ENCODE measurements at places on chromosomes 1 and 21.
A peak's percentile ranks its signal among the peaks of the same experiment; 100 is the strongest.

DNA sequence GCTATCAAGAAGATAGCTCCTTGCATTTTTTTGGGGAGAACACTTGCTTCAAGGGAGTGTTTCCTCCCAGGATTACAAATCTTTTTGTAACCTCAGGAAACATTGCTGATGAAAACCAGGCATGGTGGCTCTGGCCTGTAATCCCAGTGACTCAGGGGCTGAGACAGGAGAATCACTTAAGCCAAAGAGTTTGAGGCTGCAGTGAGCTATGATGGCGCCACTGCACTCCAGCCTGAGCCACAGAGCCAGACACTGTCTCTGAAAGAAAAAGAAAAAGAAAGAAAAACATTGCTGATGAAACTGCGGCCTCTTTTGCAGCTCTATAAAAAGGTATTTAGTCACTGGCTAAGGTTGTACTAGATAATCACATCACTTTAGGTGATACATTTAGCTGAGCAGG, 7.3 kb downstream of the RNU1-2 start:
- peak; percentile 97 for DNase-seq

DNA sequence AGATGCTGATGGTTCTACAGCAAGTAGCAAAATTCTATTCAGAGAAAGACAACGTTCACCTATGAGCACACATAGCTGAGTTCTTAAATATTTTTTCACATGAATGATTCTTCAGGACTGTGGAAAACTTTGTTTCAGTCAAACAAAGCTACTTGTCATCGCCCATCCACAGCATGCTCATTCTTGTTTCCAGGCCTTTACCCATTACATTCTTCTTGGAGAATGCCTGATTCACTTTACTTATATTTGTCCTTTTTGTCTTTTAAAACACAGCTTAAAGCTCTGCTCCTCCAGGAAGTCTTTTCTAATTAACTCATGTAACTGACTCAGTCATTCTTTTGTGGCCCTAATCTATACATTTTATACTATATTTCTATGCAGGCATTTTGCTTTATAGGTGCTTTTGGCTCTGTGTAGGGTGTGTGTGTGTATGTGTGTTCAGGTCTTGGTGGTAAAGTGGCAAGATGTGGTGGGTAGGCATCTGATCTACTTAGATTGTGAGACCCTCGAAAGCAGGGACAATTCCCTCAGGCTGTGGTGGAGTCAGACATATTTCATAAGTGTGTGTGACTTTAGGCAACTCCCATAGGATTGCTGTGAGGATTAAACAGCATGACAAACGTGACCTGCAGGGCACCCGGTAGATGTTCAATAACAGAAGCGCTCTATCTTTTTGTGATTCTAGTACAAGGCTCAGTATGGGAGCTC, 11.8 kb upstream of the MARK1 start:
- peak; percentile 62 for DNase-seq

DNA sequence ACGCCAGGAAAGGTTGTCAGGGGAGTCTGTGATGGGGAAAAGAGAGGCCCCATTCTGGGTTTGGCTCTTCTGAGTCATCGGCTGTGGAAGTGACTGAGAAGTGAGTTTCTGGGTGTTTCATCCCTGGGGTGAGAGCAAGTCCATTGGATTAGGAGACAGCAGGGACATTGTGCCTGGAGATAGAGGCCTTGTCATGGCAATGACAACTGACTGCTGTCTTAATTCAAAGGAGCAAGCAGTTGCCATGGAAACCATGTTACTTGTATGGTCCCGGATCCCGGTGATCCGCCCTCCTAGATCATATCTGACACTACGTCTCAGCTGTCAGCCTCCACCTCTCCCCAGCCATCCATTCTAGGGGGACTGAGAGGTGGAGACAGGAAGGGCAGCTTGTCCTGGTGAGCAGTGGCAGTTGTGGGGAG, 34.4 kb downstream of the KIAA0040 start:
- DNase-seq = peak; percentile 9

GRCh38 chr1:172351754-172352161, 68.7 kb upstream of the C1orf105 start:
- peak; percentile 63 for DNase-seq

- DNase-seq = no peak
Observed at GRCh38 chr1:60251426-60251825, 177.9 kb upstream of the C1orf87 start.

DNA sequence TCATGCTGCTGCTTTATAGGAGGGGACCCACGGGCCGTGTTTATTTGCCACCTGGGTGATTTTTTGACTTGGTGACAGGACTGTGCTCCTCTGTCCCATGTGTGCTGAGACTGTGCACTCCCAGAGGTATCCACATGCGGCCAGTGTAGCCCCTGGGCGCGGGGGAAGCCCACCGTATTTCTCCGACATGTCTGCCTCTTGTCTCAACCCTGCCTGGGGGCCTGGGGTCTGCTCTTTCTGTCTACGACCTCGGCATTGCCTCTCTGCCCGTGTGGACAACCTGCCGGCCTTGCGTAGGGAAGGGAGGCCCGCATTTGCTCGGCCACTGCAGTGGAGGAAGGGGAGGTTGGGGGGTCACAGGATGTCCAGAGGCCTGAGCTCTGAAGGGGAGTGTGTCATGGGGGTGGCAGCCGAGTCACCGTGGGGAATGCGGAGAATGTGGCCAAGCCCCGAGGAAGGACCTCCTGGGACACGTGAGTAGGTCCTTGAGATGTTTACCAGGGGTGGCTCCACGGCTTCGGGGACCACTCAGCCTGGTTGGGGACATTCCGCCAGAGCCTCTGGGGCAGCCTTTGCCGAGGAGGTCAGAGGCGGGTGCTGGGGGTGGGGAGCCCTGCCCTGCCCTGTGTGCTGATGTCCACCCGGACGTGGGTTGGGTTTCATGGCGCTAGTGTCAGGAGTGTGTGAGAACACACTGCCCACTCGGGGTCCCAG, 11.0 kb downstream of the PRKCZ start:
- no peak for DNase-seq

DNA sequence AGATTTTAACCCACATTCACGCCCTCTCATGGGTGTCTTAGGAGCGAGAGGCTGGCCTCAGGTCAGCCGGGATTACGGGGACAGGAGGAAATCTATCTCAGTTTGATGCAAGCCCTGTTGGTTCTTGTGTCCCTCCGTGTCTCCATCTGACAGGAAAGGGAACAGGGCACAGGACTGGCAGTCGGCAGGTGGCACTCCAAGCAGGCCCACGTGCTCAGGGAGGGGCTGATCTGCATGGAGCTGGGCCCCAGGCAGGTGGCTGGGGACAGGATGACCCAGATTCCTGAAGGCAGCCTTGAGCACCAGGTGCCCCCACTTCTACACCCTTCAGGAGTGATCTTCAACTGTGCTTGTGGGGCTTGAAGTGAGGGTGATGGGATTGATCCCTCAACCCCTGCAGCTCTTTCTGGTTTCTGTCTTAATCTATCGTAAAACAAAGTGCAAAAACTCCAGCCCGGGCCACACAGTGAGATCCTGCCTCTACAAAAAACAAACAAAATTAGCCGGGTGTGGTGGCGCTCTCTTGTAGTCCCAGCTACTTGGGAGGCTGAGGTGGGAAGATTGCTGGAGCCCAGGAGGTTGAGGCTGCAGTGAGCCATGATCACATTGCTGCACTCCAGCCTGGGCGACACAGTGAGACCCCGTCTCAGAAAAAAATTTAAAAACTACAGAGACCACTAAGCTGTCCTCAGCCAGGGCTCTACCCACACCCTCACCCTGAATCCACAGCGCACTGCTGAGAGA, 8.3 kb downstream of the PLEKHG5 start:
- no peak for DNase-seq

GRCh38 chr1:59046730-59047157, 250.2 kb upstream of the FGGY start:
- peak; percentile 49 for DNase-seq

- DNase-seq = no peak
Observed at GRCh38 chr1:213720032-213720431, 267.7 kb upstream of the PROX1 start.

DNA sequence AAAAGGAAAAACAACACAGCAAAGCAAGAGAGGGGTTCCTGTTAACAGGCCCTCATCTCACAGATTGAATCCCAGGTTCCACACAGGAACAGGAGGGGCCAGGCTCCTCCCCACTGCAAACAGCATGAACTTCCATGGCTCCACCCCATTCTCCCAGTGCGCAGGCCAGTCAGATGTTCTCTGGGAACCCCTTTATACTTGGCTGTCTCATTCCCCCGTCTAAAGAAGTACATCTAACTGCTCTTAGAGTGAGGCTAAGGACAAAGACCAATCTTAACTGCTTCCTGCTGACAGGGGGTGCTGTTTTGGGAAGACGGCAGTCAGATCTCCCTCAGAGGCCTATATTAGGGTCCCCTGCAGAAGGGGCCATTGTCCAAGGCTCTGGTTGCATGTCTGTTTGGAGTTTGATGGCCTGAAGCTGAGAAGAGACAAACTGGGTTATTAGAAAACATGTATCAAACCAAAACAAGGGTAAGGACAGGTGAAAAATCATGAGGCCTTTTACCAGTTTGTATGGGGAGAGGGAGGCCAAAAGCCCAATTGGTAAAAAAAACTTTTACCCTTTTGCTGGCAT, 10.5 kb upstream of the NASP start:
- no peak for DNase-seq

DNA sequence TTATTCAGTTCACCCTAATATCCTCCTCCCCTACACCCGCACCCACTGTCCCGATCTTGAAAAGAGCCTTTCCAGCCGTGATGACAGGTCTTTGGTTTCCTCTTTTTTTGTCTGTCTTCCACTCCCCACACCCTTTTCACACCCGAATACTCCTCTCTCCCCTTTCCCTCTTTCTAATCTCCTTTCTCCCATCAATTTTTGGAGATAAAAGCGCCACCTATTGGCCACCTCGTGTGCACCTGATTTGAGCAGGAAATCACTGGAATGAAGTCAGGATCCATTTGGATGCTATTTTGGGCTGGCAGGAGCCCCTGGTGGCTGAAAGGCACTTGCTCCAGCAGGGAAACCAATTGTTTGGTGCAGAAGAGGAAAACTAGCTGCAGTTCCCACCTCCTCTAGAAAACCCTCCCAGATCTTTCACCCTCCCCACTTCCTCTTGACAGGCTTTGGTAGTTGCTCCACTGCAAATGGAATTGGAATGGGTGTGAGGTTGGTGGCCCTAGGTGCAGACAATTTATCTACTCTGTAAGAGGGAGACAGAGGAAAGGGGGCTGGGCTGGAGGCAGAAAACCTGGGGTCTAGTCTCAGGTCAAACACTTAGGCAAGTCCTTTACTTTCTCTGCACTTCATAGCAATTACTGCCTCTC, 8.4 kb downstream of the FOXE3 start:
- no peak for DNase-seq

DNA sequence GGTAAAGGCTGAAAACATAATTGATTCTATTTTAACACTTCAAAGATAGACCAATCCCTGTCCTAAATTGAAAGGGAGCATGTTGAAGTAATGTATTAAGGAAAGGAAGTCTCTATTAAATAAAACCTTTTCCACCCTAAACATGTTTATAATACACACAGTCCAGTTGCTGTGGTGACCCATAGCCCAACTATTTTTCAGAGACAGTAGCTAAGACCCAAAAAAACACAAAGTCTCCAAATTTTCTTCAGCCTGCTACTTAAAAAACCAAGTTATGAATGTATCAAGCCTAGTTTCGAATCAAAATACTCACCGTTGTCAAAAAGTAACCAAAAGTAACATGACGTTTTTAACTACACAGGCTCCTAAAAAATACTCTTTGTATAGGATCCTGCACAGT, 1.6 kb downstream of the ELK4 start:
- DNase-seq = peak; percentile 41

- DNase-seq = no peak
Observed at GRCh38 chr1:97352936-97353382, 567.9 kb downstream of the DPYD start.

DNA sequence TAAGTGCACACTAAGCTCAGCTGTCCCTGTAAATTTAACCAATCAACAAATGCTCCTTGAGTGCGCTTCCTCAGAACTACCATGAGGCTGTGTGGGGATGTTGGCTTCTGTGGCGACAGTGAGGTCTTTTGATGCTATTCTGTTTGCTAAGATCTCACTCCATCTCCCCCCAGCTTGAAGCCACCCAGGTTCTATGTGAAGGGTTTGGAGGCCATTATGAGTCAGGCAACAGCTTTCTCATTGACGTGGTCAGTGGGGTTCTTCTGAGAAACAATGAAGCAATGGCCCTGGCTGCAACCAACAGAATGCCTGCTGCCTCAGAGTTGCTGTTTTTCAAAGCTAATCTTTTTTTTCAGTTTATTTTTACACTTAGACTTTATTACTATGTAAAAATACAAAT, 205.5 kb downstream of the PTBP2 start:
- no peak for DNase-seq

DNA sequence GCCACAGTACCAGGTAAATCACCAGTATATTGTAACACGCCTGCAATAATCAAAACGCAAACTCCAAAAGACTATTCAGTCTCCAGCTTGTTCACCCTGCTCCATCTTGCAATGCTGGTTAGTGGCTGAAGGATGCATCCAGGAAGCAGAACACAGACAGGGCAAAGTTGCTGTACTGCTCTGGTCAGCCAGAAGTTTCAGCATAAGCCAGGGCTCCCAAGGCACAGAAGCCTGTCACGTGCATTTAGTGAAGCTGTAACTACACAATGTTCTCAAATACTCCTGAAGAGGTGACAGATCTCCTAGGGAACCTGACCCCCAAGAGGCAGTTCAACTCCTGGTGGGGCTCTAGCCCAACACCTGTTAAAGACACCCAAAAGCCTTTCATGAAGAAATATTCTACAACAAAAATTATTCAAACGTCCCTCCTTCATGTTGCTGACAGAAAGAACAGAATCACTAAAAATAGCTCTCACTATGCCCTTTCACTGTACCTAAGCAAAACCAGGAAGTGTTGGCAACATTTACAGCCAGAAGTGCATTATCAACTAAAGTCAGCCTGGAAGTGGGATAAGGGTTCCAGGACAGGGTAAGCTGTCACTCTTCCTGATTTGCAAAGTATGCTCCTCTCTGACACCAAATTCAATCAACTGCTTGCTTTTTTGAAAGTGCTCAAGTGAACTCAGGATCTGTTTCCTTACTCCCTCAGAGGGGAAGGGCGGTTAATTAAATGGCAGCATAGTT, 52.1 kb downstream of the SLC35D1 start:
- no peak for DNase-seq

GRCh38 chr1:246679794-246680177, 44.4 kb upstream of the SCCPDH start:
- DNase-seq = no peak

- no peak for DNase-seq
Observed at GRCh38 chr21:26966649-26967061, 233 bp downstream of the ADAMTS5 start.

- DNase-seq = no peak
Observed at GRCh38 chr1:52209429-52209828, 67.5 kb downstream of the ZFYVE9 start.

- no peak for DNase-seq
Observed at GRCh38 chr1:53047737-53048736, 14.0 kb upstream of the PODN start.

GRCh38 chr1:58780836-58781452, 2.9 kb downstream of the JUN start:
- peak; percentile 42 for DNase-seq

DNA sequence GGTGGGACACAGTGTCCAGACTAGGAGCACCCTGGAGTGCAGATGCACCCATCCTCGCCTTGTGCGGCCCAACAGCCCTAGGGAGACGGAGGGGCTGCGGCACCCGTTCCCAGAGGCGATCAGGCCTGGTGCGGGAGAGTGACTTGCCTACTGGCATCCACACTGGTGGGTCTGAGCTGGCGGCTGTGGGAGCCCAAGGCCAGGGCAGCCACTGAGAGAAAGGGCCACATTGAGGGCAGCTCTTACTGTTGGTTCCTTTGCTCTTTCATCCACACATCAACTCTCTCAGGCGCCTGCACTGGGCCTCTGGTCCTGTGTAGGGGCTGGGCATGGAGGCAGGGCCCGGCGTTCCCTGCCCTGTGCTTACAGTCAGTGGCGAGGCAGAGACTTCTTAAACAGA, 8.6 kb downstream of the PODN start:
- no peak for DNase-seq
